ENCODE measurements at places on chromosomes 7 and 10. TPM values are rescaled to one million over a fixed set of nuclear protein-coding genes. Genes with fewer than 3 reads are reported as not detected.

Gene PURB
- 25.4 TPM for total RNA-seq

Gene CUBN
- total RNA-seq = 3.5 TPM

Gene PRLHR
- total RNA-seq = not detected

Gene TFPI2
- 27.9 TPM for total RNA-seq

Gene PGAM2
- not detected for total RNA-seq

Gene VTI1A
- total RNA-seq = 36.1 TPM

Gene MACROH2A2
- 4.7 TPM for total RNA-seq

Gene GNGT1
- total RNA-seq = not detected

Gene TMEM270
- total RNA-seq = not detected

Gene SHH
- total RNA-seq = not detected

- DNase-seq = no peak
These were observed 29.4 kb upstream of the TNRC18 start for GRCh38 chr7:5452937-5453540.

DNA sequence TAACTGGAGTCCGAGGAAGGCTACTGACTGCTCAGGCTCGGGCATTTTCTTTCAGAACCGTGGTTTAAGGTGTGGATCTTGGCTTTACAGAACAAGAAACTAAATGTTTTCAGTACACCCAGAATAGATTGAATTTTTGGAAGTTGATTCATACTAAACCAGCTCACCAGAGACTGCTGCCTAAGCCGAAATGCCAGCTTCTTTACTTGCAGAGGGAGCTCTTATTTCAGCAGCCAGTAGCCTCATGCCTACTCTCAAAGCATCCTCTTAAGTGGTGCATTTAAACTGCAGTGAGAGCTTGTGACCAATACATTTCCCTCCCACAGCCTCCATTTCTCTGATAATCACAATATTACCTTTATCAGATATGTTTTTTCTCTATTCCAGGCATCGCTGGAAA, 615.1 kb downstream of the SUGCT start:
- DNase-seq = no peak

GRCh38 chr10:78505657-78506056, 472.0 kb downstream of the RPS24 start:
- no peak for DNase-seq

GRCh38 chr10:132471484-132471883, 66.1 kb upstream of the INPP5A start:
- DNase-seq = no peak

DNA sequence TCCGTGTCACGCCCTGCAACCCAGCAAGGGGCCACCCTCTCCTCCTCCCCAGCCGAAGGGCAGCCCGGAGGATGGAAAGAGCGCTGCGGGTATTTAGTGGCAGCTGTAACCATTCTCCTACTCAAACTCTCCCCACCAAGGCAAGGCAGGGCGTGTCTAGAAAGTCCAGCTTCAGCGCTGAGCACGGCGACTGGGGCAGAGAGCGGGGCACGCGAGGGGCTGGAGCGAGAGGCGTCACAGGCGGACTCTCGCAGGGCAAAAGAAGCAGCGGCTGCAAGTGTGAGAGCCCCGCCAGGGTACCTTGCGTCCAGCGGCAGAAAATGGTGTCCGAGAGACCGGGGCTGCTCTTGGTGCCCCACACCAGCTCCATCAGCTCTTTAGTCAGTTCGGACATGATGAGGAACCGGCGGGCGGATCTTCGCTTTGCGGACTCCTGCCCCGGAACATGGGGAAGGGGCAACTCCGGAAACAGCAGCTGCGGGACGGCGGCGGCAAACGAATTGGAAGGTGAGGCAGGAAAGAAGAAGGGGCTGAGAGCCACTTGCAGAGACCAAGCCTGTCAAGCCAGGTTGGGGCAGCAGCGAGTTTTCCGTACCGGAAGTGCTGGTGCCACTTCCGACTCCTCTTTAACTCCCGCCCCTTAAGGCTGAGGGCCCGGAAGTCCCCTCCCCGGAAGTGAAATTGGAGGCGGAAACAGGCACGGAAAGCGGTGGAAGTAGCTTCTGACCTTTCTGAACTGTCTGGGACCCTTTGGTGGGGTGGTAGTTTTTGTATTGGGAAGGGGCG, at the start of gene MINDY3:
MINDY3 (minus strand) TSS at position 602 of the 786 bp plus-strand sequence; CDS start at position 394, 208 bp downstream.
- peak; percentile 92 for DNase-seq

GRCh38 chr10:119518176-119518575, 24.3 kb downstream of the RGS10 start:
- no peak for DNase-seq

DNA sequence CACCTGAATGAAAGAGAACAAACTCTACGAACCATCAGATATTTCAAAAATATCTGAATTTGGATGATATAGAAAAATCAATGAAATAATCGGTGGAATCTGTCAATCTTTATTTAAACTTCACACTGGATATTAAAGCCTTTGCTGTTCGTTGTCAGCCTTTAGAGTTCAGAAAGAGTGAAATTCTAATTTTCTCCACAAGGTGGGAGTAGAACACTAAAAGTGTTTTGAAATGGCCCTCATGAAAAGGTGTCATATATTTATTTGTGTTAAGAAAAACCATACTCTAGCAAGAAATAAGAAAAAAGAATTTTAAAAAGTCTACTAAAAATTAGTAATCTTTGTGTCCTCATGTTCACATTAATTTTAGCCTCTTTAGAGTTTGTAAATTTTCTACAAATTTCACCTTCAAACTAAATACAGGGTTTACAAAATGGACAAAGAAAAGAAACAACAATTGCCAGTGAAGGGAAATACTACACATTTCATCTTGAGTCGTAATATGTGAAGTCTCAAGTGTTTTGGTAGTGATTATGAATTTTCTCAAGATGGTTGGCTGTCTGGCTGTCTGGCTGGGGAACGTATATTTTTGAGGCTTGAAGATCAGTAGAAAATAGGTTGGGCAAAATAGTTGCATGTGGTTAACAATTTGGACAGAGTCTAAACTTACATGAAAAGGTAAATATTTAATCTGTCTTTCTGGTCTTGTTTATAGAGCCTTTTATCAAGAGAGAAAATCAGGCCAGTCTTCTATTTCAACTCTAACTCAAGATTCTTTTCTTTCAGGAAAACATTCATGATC, 43.7 kb downstream of the DNAJB9 start:
- DNase-seq = no peak

DNA sequence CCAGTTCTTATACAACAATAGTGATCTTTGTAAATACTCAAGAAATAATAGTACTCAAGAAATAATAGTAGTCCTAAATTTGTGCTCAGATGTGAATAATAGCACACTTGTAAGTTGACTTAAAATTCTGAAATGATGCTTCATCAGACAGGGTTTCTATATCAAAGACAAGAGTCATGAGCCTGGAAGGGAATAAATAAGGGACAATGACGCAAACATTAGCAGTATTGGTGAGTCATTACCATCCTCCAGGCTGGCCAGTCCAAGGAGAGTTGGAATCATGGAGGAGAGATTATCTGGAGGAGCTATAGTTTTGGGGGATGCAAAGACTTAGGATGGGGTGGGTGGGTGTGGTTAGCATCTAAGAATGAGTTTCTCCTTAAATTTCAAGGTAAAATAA, 6.1 kb upstream of the SH3PXD2A start:
- DNase-seq = no peak

- DNase-seq = no peak
These were observed 3.8 kb upstream of the GRIFIN start for GRCh38 chr7:2480070-2480408.

DNA sequence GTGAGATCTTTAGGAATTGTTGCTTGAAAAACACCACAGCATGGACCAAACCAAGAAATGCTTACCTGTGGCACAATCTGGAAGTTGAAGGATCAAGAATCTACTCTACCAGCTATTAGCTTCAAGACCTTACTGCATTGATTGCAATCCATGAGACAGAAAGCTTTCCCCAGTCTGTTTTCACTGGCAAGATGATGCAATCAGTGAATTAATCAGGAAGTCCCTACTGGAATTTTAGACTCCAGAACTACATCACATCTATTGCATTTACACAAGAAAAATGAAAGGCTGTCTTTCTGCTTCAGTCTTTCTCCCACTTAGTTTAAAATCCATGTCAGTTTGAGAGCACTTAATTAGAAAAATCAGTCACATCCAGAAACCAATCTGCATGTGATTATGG, 191.7 kb downstream of the TFEC start:
- DNase-seq = no peak

- DNase-seq = no peak
These were observed at the start of gene MUC3A for GRCh38 chr7:100949227-100949932. Gene MUC3A (plus strand): TSS chr7:100949534. CDS start chr7:100949625, 91 bp downstream.

DNA sequence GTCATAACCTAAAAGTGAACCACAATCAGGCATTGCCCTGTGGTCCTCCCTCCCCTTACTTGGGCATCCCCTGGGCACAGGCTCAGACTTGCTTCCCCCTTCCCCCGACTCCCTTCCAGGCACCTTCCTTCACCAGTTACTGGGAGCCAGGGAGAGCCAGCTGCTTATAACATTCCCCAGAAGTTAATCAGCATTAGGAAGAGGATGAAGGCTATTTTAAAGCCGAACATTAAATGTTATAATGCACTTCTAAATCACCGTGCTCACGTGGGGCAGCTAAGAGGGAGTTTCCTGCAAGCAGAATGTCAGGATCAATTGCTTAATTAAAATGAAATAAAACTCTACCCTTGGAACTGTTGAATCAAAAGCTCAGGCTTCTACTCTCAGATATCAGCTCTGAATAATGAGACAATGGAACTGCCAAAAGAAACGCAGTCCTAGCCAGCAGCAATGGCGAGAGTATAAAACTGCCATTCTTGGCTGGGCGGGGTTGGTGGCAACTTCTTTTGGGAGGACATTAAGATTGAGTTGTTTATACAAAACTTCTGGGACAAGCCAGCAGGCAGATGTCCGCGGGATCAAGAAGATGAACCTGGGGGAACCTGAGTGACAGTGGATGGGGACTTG, 169.5 kb downstream of the FANK1 start:
- DNase-seq = no peak

DNA sequence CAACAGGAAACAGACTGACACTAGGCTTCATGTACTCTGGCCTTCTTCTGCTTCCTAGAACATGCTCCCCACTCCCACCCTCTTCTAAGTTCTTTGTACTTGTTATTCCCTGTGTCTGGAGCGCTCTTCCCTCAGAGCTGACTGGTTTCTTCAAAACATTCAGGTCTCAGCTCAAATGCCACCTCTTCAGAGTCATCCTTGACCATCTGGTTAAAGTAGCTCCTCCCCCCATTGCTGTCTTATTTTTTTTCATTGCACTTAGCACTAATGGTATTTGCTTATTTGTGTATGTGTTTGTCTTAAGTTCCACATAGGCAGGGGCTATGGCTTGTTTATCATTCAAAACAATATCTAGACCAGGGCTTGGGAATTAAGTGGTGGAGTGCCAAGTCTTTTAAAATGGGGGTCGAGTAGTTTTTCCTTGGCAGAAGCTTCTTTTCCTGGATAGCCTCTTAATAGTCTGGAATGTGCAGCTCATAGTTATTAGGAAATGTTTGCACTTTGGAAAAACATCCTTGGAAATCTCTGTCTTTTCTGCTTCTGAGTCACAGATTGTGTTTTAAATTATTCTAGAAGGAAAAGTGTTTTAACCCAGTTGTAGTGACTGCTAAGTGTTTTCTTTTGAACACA, 60.0 kb downstream of the RALA start:
- DNase-seq = no peak

DNA sequence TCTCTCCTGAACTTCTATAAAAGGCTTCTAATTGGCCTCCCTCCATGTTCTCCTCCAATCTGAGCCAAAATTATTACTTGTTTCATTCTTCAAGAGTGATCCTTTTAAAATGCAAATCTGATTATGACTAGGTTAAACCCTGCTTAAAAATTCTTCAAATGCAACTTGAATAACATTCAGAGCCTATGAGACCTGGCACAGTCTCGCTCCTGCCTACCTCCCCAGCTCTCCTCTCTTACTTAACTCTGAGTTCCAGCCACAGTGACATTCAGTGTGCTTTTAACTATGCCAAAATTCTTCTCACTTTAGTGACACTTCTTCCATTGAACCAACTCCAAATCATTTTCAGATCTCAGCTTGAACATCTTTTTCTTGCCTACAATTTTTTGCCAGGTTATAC, 68.8 kb downstream of the TMEM168 start:
- DNase-seq = no peak

DNA sequence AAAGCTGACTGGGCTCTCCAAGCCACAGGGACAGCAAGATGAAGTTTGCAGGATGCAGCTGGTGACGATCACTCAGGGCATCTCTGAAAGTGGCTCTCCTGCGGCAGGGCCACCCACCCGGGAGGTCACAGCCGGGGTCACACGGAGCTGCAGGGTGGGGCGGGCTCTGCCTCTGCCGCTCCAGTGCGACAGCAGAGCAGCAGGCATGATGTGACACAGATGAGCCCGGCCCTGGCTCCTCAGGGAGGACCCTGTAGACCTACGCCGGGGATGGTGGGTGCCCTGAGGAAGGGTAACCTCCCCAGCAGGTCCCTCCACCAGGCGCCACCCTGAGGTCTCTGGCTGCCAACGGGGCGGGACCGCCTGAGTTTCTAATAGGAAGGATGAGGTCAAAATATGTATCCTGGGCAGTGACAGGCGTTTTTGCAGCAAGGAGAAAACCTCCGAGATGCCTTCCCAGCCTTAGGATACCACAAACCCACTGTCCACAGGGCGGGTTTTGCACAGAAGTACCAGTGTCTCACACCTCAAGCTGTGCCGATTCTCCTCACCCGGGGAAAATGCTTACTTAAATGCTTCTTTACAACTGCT, 114.8 kb upstream of the DIP2C start:
- DNase-seq = peak; percentile 80

All from mesenteric fat pad (tissue), 1 donor.